Stimulated activated CD8-positive, alpha-beta memory T cell treated with anti-CD3 and anti-CD28 coated beads, Interleukin-2, amount 100 ng/mL, for 48 hours (primary cell): ENCODE measurements at places on chromosomes 1 and 21.

DNA sequence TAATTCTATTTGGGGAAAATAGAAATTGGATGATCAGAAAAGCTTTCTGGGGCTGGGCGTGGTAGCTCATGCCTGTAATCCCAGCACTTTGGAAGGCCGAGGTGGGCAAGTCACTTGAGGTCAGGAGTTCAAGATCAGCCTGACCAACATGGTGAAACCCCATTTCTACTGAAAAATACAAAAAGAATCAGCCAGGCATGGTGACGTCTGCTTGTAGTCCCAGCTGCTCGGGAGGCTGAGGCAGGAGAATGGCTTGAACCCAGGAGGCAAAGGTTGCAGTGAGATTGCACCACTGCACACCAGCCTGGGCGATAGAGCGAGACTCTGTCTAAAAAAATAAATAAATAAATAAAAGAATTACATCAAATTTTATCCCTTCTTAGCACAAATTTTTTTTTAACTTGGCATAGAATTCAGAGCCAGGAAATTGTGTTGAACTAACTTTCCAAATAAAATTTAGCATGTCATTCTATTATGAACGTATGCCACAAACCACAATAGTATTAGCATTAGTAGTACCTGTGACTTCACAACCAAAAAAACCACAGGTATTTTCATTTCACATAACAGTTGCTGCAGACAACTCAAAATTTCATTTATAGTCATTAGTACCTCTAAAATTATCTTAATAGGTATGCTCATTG, 4.5 kb upstream of the ANKRD13C start:
- no peak for DNase-seq

- DNase-seq = no peak
These were observed 49.2 kb downstream of the RALGPS2 start for GRCh38 chr1:178774263-178774662.

- DNase-seq = no peak
These were observed 142.4 kb downstream of the NAV1 start for GRCh38 chr1:201681375-201681774.

DNA sequence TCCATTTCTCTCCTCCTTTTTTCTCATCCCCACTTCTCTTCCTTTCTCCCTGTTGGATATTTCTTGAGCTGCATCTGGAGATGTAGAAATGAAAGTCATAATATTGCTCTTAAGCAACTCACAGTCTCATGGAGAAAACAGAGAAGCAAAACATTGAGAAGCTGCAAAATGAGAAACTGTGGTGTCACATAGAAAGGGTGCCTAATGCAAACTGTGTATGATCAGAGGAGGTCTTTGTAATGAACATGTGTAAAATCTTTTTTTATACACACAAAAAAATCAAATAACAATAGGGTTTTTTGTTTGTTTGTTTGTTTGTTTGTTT, 11.8 kb upstream of the SLAMF7 start:
- DNase-seq = no peak

DNA sequence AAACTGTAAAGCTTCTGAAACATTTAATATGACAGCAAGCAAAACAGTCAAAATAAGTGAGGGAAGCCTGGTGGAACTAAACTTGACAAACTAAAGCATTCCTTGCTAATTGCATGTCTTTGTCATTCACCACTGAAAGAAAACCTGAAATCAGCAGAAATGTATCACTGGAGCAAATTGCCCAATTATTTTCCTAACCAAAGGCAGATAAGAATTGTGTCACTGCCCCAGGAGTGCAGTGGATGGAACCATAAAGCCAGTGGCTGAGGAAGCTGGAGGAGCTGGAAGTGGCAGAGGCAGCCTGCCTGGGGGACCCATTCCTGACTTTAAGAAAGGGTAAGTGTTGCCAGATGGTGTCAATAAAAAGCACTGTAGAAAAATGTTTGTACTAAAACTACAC, 2.7 kb upstream of the SLC30A10 start:
- no peak for DNase-seq

DNA sequence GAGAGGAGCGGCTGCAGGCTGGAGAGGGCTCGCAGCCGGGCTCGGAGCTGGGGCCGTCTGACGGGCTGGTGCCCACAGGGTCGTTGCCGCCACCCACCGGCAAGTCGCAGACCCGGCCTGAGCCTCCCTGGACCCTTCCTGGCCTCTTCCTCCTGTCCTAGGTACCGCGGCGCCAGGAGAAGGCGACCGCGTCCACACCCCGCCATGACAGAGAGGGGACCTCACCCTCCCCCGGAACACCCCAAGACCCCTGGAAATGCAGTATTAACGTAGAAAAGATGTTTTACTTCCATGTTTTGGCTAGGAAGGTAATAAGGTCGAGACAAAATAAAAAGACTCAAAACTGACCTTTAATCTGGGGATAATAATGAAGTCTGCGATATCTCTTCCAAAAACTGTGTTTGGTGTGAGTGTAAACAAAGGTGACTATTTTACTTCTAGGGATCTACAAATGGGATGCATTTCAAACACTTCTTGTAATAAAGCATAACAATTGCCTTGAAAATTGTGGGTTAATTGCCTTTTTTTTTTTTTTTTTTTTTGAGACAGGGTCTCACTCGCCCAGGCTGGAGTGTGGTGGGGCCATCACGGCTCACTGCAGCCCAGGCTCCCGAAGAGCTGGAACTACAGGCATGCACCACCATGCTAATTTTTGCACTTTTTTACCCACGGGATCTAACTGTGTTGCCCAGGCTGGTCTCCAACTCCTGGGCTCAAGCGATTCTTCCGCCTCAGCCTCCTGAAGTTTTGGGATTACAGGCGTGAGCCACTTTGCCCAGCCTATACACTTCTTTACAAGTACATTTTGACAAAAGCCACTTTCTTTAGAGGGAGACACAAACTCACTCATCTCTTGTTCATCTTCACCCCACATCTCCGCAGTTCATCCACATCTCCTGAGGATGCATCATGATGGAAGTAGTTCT, 838 bp upstream of the RSRP1 start:
- DNase-seq = no peak

- no peak for DNase-seq
These were observed 195.8 kb upstream of the PKN2 start for GRCh38 chr1:88488237-88488636.

- DNase-seq = no peak
These were observed 18.6 kb upstream of the RALGPS2 start for GRCh38 chr1:178706432-178706831.

DNA sequence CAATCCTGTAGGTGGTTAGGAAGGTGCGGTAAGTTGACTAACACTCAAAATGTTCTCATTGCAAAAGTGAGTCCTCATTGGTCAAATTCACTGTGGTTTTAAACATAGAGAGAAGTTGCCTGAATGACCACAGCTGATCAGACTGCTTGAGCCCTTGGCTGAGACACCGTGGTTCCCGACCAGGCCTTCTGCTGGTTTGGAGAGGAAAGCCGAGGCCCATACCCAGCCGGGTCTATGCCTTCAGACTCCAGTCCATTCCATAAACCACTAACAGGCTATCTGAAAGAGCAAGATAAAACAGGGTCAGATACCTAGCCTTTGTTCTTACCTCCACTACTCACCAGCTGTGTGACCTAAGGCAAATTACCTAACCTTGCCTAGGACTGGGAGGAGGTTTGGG, 133.9 kb downstream of the LMX1A start:
- no peak for DNase-seq

DNA sequence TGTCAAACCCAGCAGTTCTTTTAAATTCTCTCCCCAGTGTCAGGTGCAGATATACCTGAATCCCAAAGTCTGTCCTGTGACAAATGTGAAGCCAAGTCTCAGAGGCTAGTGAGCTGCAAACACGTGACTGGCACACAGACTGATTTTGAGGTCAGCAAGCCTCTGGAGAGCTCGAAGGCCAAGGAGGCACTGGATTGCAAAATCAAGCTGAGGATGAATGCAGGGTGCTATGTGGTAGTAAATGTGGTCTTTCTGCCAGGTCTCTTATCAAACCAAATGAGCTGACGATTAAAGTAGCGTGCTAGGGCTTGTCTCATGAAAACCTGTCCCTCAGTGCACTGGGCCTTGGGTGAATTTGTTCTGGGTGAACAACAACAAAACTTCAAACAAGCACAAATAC, 20.6 kb downstream of the GPR3 start:
- no peak for DNase-seq

GRCh38 chr1:114026797-114027196, 47.5 kb downstream of the OLFML3 start:
- DNase-seq = no peak

DNA sequence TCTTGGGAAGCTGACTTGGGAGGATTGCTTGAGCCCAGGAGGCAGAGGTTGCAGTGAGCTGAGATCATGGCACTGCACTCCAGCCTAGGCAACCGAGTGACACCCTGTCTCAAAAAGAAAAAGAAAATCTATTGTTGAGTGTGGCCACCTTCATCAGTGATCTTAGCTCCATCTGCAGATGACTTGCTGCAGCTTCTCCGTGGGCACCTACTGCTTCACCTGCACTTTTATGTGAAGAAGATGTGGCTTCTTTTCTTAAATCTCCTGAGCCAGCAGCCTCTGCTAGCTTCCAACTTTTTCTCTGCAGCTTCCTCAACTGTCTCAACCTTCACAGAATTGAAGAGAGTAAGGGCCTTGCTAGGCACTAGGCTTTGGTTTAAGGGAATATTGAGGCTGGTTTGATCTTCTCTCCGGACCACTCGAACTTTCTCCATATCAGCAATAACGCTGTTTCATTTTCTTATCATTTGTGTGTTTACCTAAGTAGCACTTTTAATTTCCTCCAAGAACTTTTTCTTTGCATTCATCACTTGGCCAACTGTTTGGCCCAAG, 28.0 kb downstream of the AGPAT3 start:
- no peak for DNase-seq

GRCh38 chr1:211200311-211200710, 58.9 kb upstream of the RCOR3 start:
- no peak for DNase-seq

DNA sequence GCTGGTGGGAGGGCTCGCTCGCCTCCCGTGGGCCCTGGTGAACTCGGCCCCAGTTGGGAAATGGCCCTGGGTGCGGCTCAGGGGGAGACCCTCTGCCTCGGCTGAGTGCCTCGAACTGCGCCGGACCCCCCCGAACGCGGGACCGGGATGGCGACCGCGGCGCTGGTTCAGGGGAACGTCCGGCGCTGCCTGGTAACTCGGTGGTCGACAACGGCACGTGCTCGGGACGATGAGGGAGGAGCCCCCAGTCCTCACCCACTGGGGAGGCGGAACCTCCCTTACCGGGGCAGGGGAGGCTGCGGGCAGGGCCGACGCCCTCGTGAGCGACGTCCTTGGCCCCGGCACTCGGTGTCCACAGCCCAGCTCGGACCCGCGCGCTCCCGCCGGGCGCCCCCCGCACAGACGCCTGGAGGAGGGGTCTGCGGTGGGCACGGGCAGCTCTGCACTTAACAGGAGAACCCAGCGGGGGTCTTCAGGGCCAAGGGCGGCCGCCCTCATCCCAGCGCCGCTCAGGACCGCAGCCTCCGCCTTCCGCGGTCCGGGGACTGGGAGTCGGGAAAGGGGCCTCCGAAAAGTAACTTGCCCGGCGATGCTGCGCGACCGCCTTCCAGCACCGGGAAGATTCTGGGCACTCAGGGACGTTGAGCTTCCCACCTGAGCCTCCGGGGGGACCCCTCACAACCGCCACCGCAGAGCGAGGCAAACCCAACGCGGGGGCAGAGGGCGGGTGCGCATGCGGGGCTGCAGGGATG, 1.7 kb downstream of the HES4 start:
- no peak for DNase-seq

DNA sequence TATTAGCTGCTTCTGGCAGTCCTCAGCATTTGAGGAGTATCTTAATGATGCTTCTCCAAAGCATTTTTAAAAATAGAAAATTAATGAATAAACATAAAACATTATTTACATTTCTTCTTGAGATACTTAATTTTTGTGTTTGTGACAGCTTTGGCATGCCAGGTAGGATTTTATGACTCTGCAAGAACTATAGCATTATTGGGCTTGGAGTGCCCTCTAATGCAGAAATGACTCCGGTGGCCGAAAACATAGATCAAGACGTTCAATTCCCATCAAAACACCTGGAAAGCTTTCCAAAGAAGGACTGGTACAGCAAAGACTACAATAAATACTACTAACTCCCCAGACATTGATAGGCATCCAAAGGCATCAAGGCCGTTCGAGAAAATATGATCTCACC, 366.4 kb upstream of the CXADR start:
- DNase-seq = no peak

- DNase-seq = no peak
These were observed 16.6 kb downstream of the SLC9A1 start for GRCh38 chr1:27138368-27138767.

DNA sequence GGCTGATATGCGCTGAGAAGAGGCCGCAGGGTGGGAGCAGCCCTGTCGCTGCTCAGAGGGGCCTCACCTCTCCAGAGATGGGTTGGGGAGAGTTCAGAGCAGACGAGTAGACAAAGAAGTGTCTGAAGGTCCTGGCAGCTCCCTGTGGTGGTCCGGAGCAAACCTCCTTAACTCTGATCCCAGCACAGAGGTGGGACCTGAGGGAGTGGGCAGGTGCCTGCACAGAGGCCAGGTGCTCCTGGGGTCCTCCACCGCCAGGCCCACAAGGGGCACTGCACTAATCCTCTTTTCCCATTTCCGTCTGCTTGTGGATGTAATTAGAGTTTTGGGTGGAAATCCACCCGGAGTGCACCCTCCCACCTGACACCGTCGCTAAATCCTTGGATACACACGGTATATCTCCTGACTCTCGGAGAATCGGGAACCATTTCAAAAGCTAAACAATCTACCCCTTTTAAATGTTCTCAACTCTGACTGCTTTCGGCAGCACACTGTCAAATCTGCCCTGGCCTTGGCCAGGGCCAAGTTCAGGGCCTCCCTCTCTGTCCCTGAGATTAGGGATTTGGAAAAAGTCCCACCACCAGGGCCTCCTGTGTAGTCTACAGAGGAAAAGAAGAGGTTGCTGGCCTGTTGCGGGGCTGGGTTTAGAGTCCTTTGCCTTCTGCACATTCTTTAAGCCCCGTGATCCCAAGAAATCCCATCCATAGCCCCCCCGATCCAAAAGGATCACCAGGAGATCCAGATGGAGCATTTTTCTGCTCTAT, 22.4 kb downstream of the CASZ1 start:
- DNase-seq = no peak

DNA sequence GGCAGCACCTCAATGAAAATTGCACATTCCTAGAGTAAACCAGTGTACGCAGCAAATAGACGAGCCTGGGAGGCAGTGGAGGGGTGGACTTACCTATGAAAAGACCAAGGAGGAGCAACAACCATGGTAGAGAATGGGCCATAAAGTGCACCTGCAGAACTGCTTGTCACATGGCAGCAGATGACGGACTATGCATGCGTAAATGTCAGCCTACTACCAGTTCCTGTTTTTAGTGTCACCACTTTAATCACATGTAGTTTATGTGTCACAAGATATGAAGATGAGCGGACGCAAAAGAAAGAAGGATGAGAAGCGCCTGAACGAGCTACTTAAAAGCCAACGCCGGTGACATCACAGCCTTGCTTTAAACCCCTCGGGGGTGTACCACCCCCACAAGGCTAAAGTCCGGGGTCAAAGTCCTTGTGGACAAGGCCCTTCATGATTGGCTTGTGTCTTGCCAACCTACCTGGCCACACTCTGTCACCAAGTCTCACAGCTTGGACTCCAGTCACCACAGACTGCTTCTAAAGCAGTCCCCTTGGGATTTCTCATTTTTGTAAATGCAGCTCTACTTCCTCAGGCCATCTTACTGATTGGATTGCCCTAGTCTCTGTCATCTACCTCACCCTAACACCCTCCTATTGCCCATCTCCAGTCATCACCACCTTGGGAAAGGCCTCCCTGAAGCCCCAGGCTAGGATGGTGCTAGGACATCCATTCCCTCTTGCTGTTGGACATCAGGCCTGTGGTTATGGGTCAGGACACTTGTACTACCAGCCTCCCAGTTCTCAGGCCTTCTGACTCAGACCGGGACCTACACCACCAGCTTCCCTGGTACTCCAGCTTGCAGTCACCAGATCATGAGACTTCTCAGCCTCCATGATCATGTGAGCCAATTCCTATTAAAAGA, 6.0 kb upstream of the LY9 start:
- DNase-seq = no peak
